ENCODE measurements at places on chromosomes 1 and 21.

DNA sequence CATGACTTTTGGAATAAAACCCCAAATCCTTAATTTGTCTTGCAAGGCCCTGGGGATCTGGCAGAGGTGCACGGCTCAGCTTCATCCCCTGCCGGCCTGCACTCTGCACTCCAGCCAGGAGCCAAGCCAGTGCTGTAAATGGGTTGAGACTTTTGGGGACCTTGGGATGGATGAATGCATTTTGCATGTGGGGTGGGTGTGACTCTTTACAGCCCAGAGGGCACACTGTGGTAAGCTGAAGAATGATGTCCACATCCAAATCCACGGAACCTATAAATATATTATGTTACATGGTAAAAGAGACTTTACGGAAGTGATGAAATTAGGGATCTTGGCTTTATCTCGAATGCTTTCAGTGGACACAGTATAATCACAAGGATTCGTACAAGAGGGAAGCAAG, 177.8 kb downstream of the EDEM3 start:
- DNase-seq, result no peak

- DNase-seq, result no peak
These were observed 229.1 kb downstream of the KCNJ6 start for GRCh38 chr21:37686991-37687810.

DNA sequence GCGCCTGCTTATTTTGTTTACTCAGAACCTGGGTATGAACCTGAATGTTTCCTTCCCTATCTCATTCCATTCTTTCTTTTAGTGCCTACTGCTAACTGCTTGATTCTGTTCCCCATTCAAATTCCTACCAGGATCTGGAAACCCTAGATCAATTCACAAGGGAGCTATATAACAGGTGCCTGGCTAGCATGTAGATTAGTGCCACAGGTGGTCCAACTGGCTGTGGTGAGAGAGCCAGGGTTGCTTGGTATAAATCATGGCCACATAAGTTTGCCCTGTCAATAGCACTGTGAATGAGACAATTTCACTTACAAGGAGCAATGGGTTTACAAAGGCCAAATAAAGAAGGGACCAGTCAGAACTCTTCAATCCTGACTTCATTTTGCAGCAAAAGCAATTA, 6.6 kb upstream of the PRPF38B start:
- DNase-seq, result no peak

DNA sequence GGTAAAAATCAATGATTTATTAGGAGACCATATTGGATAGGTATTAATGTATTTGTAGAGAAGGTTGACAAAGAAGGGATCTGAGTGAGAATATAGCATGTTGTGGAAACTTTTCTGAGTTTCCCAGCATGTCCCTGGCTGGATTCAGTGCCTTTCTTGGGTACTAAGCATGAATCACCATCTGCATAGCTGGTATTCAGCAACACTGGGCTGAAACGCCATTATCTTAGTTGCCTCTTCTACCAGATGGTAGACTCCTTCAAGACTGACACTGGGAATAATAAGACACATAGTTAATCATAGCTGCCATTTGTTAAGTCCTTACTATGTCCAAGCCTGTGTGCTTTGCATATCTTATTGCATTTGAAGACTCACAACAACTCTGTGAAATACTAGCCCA, 45.5 kb downstream of the ATP5PF start:
- DNase-seq, result no peak

- DNase-seq, result no peak
These were observed 45.7 kb downstream of the SLC37A1 start for GRCh38 chr21:42559326-42559725.

DNA sequence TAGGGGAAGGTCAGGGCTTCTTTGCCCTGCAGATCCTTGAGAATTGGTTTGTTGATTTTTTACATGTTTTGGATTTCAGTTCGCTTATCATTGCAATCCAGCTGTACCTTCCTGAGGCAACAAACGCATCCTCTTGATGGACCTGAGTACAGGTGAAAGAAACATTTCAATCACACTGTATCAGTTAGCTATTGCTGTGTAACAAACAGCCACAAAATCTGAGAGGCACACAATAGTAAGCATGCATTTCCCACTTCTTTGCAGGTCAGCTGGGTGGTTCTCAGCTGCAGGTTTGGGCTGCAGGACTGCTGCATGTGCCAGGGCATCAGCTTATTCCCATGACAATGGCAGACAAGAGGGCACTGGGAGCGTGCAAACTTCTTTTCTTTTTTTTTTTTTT, 586.4 kb downstream of the MATN1 start:
- no peak for DNase-seq

DNA sequence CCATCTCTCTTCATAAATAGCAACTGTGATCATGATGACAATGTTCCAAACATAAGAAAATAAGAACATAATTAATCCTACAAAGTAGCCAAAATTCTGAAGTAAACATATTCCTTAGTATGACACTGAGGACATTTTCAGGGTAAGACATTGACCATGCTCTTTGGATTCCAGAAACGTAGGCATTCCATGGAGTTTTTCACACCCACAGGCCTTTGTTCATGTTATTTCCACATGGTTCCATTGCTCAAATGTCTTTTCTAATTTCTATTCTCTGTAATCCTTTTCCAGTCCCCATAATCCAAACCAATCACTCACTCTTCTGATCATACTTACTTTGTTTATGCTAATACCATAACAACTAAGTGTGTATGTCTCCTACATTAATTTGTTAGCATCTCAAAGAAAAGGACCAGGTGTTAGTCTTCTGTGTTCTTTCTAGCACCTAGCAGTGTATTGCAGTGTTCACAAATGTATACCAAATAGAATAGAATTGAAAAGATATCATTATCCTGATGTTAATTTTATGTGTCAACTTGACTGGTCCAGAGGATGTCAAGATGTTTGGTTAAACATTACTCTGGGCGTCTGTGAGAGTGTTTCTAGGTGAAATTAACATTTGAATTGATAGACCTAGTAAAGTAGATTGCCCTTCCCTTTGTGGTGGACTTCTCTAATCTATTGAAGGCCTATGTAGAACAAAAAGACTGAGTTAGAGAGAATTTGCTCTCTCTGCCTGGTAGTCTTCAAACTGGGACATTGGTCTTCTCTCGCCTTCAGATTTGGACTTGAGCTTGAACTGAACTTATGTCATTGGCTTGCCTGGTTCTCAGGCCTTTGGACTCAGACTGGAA, 516.6 kb downstream of the PTPRC start:
- no peak for DNase-seq

GRCh38 chr1:109312246-109312645, 5.4 kb upstream of the MYBPHL start:
- no peak for DNase-seq

DNA sequence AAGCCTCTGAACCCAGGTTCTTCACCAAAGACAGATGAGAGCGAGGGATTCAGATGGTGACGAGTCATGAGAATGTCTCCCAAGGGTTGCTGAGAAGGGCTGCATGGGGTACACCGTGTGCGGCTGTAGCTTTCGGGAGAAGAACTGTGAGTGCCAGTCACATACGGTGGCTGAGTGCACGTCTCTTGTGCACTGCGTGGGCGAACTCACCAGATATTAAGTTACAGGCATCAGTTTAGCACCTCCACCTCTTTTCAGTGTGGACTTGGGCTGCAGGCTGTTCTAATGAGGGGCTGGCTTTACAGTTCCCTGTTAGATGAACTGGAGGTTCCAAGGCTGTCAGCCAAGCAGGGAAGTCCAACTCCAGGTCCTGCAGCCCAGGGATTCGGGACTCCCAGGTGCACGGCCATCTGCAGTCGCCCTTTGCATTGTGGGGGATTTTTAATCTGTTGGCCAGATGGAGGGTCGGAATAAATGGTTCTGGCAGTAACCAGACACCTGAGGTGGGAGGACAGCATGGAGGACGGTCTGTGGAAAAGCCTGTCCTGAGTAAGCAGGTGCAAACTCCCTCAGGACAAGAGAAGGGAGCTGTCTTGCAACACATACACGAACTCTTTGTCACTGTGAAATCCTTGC, 26.5 kb upstream of the AVPR1B start:
- DNase-seq, result no peak

DNA sequence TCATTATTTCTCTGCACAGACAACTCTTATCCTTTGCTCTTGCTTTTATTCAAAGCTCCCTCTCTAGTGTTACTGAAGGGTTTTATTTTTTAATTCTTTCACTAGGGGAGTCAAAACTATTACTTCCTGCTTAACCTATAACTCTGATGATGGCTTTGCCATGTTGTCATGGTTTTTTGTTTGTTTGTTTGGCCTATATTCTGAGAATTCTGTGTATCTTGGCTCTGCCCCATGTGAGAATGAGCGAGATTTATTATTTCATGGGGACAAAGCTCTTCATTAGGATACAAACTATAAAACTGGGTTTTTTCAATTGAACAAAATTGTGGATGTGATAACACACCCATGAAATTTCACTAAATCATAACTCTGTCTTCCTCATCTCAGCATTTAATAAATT, 190.5 kb upstream of the C1orf105 start:
- DNase-seq, result no peak

Measured in central memory CD4-positive, alpha-beta T cell (primary cell).